ENCODE measurements at places on chromosomes 11 and 22.
A peak's percentile ranks its signal among the peaks of the same experiment; 100 is the strongest.

DNA sequence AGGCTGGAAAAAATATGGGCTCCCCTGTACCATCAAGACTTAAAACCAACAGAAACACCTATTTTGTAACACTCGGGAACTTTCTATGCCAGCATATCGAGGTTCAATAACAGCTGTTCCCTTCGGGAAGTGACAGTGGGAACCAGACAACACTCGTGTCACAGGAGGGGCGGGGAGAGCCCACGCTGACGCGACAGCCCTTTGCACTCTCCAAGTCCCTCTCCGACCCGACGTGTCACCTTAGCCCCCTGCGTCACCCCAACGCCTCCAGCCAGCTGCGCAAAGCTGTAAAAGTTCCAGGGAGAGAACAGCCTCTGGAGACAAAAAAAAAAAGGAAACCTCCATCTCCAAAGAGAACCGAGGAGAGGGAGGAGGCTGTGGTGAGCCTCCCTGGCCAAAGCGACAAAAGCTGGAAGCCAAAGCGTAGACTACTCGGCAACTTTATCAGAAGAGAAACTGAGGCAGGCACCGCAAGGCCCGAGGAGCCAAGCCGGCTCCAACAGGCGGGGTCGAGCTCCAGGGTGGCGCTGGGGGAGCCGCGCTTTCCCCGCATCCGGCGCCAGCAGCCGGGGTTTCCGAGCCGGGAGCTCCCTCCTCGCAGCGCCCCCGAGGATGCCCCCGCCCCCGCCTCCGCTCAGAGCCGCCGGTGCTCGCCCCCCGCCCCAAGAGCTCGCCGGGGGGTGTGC is 751 bp downstream of the ARFGAP3 start:
- peak; percentile 28 for DNase-seq

GRCh38 chr11:91869686-91870085 is 354.9 kb upstream of the FAT3 start:
- no peak for DNase-seq

DNA sequence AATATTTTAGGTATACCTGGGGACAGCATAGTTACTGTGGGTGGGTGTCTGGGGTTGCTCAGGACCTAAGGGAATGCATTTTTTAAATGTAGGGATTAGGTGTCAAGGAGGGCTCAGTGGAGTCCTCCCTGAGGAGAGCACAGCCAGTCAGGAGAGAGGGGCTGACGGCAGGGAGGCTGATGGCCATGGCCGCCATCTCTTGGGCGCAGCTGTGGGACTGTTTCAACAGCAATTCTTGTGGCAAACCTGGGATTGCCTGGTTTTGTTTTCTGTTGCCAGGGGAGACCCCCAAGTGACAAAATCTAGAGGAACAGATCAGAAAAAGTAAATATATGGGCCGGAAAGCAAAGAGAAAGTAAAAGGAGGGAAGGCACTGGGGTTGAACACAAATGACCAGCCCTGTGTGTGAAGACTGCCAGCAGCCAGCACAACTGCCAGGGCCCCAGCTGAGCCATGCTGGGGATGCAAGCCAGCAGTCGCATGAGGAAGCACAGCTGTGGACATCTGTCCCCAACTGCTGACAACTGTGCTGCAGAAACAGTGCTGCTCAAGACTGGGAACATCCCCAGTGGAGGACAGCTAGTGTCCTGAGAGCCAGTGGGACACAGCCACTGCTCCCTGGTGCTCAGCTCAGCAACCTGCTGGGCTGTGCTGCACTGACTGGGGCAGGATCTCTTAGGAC is 10.5 kb downstream of the MIF start:
- DNase-seq, result no peak

DNA sequence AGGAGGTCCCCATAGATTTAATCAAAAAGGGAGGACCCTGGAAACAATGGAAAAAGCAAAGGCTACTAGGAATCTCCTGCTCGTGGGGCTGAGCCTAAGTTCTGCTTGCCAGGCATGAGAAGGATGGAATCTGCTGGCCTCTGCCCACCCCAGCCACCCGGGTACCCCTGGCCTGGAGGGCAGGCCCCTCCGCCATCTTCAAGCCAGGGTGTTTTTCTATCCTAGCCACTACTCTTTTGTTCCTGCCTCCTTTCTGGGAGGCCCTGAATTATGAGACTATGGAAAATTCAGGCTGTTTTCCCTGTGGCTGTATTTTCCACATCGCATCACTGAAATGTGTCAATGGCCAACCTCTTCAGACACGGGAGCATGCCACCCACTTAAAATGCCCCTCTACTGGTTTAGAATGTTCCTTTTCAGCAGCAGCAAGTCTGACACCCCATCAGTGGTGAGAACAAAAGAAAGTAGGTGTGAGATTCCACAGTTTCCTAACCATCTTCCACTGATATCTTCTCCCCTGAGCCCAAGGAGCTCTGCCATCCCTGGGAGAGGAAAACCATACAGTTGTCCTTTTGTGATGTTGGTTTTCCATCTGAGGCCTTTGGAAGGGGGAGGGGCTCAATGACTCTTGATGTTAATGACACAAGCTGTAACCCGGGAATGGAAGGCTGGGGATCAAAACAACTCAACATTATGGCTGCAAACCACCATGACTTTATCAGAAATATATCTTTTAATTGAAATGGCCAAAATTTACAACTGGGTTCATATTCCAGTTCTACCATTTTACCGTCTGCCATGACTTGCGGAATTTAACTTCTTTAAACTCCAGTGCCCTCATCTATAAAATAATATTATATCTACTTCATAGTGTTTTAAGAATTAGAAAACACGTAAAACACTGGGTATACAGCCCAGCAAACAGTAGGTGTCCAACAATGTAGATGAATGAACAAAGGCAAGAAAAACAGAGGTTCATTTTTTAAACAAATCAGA is 22.2 kb downstream of the DKK3 start:
- no peak for DNase-seq

- DNase-seq, result no peak
Observed at GRCh38 chr11:73204711-73205121, 13.4 kb upstream of the P2RY2 start.

DNA sequence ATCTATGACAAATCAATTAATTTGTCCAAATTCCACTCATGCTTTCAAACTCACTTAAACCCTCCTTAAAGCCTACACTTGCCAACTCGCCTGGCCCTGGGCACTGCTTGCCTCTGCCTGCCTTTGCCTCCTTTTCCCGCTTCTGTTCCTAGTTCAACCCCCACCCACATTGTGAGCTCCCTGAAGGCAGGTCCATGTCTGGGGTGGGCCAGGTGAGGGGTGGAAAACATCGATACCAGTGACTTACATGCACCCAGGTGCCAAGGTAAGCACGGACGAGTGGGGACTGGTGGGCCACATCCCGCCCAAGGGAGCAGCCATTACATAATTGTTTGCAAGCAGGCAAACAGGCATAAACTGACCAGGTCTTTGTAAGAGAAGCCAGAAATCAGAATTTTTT is 146.2 kb downstream of the ST3GAL4 start:
- DNase-seq, result no peak

DNA sequence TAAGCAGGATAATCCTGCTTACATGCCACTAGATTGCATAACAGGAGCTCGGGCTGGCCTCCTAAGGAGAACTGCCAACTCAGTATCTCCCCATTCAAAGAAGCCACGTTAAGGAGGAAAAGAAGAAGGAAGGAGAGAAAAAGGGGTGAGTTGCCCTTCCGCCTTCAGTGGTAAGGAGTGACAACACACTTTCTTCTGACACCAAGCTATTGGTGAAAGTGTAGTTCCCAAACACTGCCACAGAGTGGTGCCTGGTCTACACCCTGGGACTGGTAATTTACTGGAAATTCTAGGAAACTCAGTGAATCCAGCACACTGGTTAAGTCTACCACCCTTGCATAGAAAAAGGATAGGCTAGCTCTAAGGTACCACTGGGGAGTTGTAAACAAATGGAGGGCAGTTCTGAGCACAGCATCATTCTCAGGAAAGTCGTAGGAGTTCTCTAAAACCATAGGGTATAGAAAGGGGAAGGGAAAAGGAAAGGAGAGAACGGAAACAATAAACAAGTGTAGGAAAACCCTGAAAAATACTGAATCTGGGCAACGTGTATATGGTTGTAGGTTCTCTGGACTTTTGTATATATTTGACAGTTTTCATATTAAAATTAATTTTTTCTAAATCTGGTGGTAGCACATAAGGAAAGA is 58.2 kb downstream of the RRAS2 start:
- DNase-seq, result peak; percentile 65

- no peak for DNase-seq
Observed at GRCh38 chr11:126768702-126769101, 231.9 kb downstream of the KIRREL3 start.

All from SW480 (cell line).